ENCODE measurements at places on chromosomes 1 and 21.

DNA sequence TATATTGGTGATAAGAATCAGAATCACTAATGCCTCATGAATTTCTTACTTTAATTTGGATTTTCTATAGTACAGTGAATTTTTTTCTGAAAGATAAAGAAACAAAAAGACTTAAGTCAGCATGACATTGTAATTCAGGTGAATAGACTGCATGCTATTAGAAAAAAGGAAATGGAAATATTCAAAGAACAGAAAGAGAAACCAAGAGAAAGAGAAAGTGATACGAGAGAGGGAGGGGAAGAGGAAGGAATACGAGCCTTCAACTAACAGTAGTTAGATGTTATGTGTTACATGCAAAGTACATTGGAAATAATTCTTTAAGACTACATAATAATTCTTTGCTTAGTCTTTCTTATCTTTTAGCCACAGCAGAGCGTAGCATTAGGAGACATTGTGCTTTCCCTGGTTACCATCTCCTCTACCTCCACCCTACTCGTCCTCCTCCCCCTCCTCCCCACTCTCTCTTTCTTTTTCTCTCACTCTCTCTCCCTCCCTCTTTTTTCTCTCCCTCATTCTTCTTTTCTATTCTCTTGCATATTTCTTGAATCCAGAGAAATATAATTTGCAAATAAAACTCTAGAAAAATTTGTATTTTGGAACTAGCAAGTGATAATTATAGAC, 46.4 kb upstream of the ADGRL4 start:
- no peak for DNase-seq

DNA sequence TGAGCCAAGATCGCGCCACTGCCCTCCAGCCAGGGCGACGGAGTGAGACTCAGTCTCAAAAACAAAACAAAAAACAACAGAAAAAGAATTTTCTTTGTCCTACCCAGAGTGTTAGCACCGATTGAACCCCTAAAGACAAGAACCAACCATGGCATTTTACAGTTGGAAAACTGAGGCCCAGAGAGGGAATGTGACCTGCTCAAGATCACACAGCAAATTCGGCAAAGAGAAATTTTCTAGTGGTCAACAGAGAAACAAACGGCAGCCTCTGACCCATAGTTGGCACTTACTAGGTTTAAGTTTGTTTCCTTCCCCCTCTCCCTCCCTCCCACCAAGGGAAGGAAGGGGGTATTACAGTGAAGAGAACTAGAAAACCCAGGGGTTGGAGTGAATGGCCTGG, 20.5 kb upstream of the ACTL8 start:
- no peak for DNase-seq

DNA sequence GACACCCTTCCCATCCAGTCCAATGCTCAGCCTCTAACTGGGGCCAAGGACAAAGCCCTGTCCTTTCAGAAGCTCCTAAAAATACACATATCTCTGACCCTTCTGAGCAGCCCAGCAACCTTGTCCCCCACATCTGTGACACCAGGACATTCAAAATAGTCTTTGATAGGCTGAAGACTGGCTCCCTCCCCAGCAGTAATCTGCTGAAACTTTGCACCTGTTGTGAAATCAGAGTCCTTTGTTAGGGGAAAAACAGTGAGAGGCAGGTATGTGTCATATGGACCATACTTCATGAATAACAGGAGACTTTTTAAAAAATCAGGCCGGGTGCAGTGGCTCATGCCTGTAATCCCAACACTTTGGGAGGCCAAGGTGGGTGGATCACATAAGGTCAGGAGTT, 82.4 kb upstream of the VAMP3 start:
- DNase-seq: no peak

DNA sequence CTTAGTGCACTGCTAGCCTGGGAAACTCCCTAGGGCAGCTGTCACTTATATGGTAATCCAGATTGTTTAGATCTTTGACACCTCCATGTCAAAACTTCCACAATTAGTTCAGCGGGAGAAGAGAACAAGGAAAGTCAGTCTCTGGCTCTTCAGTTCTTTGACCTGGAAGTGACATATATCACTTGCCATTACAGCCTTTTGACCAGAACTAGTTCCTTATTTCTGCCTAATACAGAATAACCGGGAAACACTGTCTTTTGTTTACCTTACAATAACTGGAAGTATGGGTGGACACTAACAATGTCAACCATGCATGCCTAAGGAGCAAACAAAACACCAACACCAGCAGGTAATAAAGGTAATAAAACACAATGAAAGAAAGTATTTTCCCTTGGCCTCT, 68.3 kb downstream of the C4BPA start:
- DNase-seq: no peak

- DNase-seq: no peak
These were observed 31.6 kb upstream of the NFIA start for GRCh38 chr1:61050541-61051442.

DNA sequence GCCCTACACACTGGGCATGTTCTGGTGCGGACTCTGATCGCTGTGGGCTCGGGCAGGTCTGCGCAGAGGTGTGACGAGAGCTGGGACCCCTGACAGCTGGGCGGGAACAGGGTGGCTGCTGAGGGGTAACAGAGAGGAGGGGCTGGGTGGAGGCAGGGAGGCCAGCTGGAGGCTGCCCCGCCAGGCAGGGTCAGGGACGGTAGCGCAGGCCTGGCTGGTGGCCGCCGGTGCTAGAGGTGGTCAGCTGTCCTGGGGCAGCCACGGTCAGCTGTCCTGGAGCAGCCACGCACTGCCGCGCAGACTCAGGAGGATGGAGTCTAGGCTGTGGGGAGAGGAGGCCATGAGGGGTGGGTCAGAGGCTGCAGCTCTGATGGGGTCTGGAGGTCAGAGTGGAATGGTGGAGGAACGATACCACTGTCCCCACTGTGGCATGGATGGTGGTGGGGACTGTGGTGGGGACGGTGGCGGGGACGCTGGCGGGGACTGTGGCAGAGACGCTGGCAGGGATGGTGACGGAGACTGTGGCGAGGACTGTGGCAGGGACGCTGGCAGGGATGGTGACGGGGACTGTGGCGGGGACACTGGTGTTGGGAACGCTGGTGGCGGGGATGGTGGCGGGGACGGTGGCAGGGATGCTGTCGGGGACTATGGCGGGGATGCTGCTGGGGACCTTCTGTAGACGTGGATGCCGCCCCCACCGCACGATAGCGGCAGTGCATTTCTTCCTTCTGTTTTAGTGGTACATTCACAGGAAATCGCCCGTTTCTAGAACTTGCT, 21.3 kb upstream of the LRRC3 start:
- no peak for DNase-seq

DNA sequence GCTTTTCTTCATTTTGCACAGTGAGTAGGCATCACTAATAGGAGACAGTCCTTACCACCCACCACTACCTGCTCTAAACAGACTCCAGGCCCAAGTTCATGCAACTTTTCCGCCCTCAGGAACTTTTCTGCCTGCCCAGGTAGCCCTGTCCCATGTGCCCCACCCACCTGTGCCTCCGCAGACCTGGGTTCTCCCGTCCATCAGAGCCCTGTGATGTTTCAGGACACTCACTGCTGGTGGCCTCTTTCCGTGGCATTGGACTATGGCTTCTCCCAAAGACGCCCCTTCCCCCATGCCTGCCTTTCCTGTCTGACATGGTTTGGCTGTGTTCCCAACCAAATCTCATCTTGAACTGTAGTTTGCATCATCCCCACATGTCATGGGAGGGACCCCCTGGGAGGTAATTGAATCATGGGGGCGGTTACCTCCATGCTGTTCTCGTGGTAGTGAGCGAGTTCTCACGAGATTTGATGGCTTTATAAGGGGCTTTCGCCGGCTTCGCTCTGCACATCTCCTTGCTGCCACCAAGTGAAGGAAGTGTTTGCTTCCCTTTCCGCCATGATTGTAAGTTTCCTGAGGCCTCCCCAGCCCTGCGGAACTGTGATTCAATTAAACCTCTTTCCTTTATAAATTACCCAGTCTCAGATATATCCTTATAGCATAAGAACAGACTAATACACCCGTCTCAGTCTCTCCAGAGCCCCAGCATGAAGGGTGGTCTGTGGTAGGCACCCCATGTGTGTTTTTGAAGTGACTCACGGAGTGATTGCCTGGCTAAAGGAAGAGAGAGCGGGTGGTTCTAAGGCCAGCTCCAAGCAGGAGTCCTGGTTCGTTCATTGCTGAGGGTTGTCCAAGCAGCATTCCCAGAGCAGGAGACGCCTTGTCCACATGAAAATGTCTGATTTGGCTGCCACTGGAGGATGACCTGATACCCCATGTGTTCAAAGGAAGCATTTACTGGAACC, 86.0 kb upstream of the ZBTB40 start:
- DNase-seq: no peak

GRCh38 chr1:69246109-69246508, 321.6 kb upstream of the LRRC7 start:
- DNase-seq: no peak

GRCh38 chr1:214588963-214589597, 13.9 kb upstream of the CENPF start:
- DNase-seq: no peak

DNA sequence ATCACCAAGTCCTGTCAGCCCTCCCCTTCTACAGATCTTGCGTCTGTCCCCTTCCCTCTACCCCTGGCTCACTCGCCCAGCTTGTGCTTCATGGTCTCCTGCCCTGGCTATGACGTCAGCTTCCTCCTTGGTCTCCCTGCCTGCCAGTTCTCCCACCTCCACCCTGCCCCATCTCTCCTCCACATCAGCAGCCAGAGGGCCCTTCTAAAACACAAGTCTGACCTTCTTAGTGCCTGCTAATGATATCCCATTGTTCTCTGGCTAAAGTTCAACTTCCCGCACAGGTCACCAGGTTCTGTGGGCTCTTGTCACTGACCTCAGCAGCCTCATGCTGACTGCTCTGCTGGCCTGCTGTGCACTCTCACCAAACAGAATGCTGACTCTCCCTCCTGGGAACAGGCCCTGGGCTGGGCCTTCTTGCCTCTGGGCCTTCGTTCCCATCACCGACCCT, 24.7 kb upstream of the MYCL start:
- no peak for DNase-seq

DNA sequence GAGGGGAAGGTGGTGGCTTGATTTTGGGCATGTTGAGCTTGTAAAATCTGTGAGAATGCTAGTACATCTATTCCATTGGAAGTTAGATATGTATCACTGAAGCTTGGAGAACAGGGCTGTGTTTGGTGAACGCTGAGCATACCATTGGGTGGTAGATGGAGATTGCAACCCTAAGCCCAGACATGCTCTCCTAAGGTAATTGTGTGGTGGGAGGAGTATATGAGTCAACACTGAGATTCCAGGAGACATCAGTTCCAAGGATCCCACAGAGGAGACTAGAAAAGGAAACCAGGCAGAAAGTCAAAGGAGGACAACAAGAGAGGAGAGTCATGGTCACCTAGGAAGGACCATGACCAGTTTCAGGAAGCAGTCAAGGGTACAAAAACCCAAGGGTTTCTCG, 60.4 kb downstream of the KIF21B start:
- no peak for DNase-seq

GRCh38 chr1:23543707-23544443, 12.8 kb upstream of the E2F2 start:
- no peak for DNase-seq

GRCh38 chr1:107829036-107829770, 135.8 kb downstream of the VAV3 start:
- DNase-seq: no peak

- no peak for DNase-seq
These were observed 23.1 kb upstream of the MCOLN2 start for GRCh38 chr1:85019994-85020393.

DNA sequence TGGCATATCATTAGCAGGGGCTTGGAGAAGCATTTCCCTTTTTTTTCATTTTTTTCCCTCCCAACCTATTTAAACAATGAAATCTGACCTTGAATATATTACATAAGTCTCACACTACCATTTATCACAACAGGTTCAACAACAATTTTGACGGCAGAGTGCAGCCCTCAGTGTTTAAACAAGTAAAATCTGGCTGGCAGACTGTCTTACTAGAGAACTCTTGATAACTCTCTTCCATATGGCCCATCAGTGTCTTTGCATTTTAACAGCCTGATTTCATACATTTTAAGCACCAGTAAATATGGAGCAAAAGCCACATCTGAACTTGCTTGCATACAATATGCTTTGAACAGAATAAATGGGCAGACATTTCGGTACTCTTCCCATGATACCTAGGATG, 213.0 kb downstream of the KCTD3 start:
- no peak for DNase-seq

DNA sequence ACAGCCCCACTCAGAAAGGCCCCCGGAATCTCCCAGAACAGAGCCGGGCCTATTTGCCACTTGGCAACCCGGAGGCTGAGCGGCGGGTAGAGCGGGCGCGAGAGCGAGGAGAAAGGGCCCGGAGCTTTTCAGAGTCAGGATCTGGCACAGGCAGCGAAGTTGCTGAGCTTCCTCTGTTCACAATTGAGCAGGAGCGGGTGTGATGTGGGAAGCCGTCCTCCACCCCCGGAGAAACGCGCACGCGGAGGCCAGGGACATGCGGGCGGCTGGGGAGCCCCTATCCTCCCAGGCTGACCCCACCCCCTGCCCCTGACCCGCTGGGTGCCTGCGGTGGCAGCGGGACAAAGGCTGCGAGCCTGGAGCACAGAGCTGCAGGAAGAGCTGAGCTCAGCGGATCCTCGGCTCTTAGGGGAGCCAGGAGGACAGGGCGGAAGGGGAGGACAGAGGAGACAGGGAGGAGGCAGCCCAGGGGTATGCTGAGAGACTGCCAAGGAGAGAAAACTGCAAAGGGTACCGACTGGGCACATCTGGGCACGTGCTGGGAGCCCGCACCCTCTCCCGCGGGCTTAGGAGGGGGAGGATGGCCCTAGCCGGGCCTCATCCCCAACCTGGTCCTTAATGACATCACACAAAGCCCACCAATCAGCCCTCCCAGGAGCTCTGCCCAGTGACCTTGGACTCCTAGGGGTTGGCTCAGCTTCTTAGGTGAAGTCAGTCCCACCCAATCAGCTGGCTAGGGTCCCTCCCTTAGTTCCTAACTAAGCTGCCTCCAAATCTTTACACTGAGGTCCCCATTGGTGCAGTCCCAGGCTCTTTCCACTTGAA, 9.3 kb downstream of the KIF21B start:
- no peak for DNase-seq

DNA sequence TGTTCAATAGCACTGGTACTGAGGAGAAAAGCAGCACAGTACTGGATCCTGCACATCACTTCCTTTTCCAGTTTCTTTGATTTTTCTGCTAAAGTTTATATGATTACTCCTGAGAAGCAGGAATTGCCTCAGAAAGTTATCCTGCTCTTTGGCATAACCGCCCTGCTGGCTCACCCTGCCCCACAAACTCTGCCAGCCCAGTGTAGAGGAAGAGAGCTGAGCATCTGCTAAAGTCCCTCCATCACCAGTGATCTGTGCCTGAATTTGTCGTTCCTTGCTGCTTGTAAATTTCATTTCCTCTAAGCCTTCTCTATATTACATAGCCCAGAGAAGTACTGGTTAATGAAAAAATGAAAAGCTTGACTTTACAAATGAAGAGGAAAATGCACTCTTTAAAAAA, 87.0 kb upstream of the C1orf21 start:
- DNase-seq: no peak

DNA sequence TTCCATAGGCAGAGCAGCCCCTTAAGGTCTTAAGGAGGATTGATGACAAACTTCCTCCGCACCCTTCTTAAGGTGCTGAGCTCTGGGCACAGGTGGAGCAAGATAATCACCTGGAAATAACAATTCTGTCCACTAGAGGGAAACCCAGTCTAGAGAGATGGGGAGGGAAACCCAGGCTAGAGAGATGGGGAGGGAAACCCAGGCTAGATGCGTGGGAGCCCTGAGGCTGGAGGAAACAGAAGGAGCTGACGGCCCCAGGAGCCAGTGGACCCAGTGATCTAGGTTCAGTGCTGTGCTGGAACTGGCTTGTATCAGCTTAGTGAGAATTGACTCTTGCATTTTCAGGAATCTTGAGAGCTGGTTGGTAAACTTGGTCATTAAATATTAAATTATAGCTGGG, 17.8 kb upstream of the MYCL start:
- no peak for DNase-seq

GRCh38 chr1:92927870-92928269, 33.4 kb downstream of the DIPK1A start:
- no peak for DNase-seq

Measured in kidney epithelial cell (primary cell).